ENCODE measurements at places on chromosomes 12 and 14. TPM values are rescaled to one million over a fixed set of nuclear protein-coding genes. Genes with fewer than 3 reads are reported as not detected.

The CCDC38 gene
- not detected for total RNA-seq

The CKAP4 gene
- 33.8 TPM for total RNA-seq

The SERPINA10 gene
- total RNA-seq, result not detected

The LRTM2 gene
- not detected for total RNA-seq

The NFKBIA gene
- total RNA-seq, result 614 TPM

The KRT8 gene
- total RNA-seq, result 393 TPM

The KRT74 gene
- not detected for total RNA-seq

The DNAH10 gene
- not detected for total RNA-seq

The CCDC91 gene
- 48.9 TPM for total RNA-seq

The LRRIQ1 gene
- not detected for total RNA-seq

The TAS2R9 gene
- total RNA-seq, result not detected

The GALNT4 gene
- 8.9 TPM for total RNA-seq

The GUCY2C gene
- not detected for total RNA-seq

The TBX5 gene
- total RNA-seq, result not detected

The NANOG gene
- 0.63 TPM for total RNA-seq

The SCFD1 gene
- total RNA-seq, result 102 TPM

The PHC1 gene
- total RNA-seq, result 19.3 TPM

The KERA gene
- not detected for total RNA-seq

The PGF gene
- total RNA-seq, result 3.2 TPM

The COQ5 gene
- 30.0 TPM for total RNA-seq

The ANAPC5 gene
- 88.2 TPM for total RNA-seq

Data from omental fat pad (tissue), 4 donors.